ENCODE measurements at places on chromosomes 3 and 15. TPM values are rescaled to one million over a fixed set of nuclear protein-coding genes. Genes with fewer than 3 reads are reported as not detected.

DNA sequence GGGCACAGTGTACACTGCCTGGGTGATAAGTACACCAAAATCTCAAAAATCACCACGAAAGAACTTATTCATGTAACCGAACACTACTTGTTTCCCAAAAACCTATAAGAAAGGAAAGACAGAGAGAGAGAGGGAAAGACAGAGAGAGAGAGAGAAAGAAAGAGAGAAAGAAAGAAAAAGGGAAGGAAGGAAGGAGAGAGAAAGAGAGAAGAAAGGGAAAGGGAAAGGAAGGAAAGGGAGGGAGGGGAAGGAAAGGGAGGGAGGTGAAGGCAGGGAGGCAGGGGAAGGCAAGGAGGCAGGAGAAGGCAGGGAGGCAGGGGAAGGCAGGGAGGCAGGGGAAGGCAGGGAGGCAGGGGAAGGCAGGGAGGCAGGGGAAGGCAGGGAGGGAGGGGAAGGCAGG lies 48.2 kb downstream of the ANXA2 start:
- H3K27ac ChIP-seq = no peak overlapping the region
- no peak overlapping the region for H3K4me3 ChIP-seq
- DNase-seq = no peak
- no peaks in the 10 kb centered on the region for H3K27me3 ChIP-seq

GRCh38 chr3:115832265-115832664 lies 209.0 kb downstream of the GAP43 start:
- no peaks in the 10 kb centered on the region for H3K36me3 ChIP-seq
- no peak overlapping the region for H3K27ac ChIP-seq
- H3K27me3 ChIP-seq = no peaks in the 10 kb centered on the region
- DNase-seq = no peak
- H3K4me3 ChIP-seq = no peak overlapping the region

DNA sequence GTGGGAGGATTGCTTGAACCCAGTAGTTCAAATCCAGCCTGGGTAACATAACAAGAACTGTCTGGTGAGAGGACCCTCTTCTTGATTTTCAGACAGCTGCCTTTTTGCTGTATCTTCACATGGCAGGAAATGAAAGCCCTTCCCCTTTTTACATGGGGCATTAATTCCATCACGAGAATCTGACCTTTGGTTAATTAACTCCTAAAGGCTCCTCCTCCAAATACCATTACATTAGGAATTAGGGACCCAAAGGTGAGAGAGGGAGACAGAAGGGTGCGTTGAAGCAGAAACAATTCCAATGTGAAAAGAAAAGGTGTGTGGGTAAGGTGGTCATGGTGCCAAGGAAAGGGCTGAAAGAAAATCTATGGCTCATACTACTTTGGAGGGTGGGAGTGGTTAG lies 536.2 kb downstream of the MAGI1 start:
- no peaks in the 10 kb centered on the region for H3K27me3 ChIP-seq
- H3K4me1 ChIP-seq = no peaks in the 10 kb centered on the region
- no peak for DNase-seq
- no peak overlapping the region for H3K4me3 ChIP-seq
- no peak overlapping the region for H3K27ac ChIP-seq

DNA sequence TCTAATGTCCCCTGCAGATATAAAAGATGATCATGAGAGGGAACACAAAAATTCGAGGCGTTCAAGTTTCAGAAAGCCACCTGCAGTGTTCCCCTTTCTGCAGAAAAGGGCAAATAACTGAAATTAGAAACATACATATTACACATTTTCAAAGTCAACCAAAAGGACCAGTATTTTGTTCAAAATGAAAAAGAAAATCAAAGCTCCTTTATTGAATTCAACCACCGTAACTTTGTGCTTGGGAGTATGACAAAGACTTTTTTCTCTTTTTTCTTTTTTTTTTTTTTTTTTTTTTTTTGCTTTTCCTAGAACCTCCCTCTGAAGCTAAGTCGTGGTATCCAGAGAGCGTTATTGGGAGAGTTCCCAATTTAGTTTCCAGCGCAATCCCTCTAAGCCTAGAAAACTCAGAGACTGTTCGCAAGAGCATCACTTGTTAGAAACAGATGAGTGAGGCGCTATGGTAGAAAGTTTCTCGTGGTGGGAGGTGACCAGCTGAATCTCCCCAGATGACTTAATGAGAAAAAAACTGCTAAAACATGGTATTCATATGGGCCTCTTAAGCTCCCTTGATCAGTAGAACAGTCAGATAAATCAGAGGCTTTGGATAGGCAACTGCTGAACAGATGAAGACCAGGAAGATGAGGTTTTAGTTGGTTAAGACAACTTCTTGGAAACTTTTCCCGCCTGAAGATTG lies 77.4 kb downstream of the MB21D2 start:
- no peak for DNase-seq
- no peaks in the 10 kb centered on the region for H3K36me3 ChIP-seq
- no peak overlapping the region for H3K27ac ChIP-seq
- H3K4me1 ChIP-seq = peaks cover 20% of the 10 kb centered on the region

DNA sequence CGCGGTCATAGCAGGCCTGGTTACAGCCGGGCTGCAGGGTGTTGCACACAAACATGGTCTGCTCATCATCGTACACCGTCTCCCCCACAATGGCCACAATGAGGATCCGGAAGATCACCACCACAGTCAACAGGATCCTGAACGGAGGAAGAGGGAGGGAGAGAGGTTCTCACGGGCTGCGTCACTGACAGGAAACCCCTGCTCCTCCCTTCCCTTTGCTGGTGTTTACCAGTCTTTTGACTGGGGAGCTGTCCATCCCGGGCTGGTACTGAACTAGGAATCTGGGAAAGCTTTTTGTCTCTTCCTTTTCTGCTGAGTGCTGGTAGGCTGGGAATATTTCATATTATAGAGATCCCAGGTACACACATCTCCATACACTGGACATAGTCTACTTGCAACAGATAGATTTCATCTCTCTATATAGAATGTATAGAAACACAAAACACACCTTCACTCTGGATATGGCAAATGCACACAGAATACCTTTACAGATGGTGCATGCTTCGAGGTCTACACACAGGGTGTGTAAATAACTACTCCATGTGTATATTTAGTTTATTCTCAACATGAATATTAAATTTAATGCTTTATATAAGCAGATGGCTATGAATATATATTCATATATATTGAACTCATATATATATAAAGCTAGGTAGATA lies 1.4 kb downstream of the GJD2 start:
- H3K27me3 ChIP-seq = peaks cover 47% of the 10 kb centered on the region
- H3K27ac ChIP-seq = no peak overlapping the region
- H3K4me1 ChIP-seq = no peaks in the 10 kb centered on the region
- no peak overlapping the region for H3K4me3 ChIP-seq

DNA sequence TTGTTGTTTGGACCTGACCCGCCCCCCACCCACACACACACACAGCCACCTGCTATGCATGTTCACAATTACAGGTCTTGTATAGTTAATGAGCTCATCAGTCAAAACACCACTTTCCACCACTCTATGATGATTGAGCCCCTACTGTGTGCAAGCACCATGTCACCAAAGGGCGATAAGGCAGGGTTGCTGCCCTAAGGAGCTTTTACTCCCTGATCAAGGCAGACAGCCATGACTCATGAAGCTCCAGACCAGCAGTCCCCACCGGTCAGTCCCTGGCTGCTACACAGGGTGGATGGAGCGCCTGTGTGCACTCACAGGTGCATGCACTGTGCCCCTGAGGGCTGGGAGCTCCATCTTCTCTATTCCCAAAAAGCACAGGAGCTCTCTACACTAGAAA lies 270.6 kb downstream of the CLSTN2 start:
- no peak overlapping the region for H3K4me3 ChIP-seq
- H3K4me1 ChIP-seq = no peaks in the 10 kb centered on the region
- DNase-seq = no peak
- no peaks in the 10 kb centered on the region for H3K27me3 ChIP-seq
- no peaks in the 10 kb centered on the region for H3K36me3 ChIP-seq

GRCh38 chr15:57343498-57343897 lies 32.8 kb upstream of the CGNL1 start:
- no peak overlapping the region for H3K27ac ChIP-seq
- H3K27me3 ChIP-seq = no peaks in the 10 kb centered on the region
- no peaks in the 10 kb centered on the region for H3K4me1 ChIP-seq
- no peak for DNase-seq

Gene SPATA12
- total RNA-seq = not detected

Gene FBXW12
- not detected for total RNA-seq

Gene GASK1A
- 0.88 TPM for total RNA-seq

Gene GHSR
- total RNA-seq = not detected

Gene ZIC1
- 2.1 TPM for total RNA-seq

Gene CCR9
- total RNA-seq = not detected

Gene HTR3E
- total RNA-seq = not detected

Gene WDR76
- 7.6 TPM for total RNA-seq

Gene SOX14
- total RNA-seq = not detected
